Left lung (tissue), 14 donors: ENCODE measurements at places on chromosomes 11 and 22. TPM values are rescaled to one million over a fixed set of nuclear protein-coding genes. Genes with fewer than 3 reads are reported as not detected.

DNA sequence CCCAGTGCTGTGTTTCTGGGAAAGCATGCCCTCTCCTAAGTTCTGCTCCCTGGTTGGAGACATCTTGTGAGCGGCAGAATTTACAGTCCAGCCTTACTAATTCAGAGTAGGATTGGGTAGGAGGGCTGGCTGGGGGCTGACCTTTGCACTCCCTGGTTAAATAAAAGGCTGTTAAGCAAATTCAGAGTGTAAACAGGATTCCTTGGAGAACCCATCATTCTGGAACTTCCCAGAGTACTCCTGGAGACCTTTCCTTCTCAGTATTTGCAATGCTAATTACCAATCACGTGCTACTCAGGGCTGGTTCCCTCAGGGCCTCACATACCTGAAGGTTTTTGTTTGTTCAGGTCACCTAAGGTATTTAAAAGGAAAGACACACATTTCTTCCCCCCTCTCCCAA, 340.2 kb downstream of the TBC1D22A start:
- no peaks in the 10 kb centered on the region for H3K27me3 ChIP-seq
- no peak overlapping the region for H3K27ac ChIP-seq
- no peak overlapping the region for H3K4me3 ChIP-seq
- DNase-seq = peak; percentile 24
- H3K4me1 ChIP-seq = no peaks in the 10 kb centered on the region

GRCh38 chr11:122253589-122254231, 137.7 kb upstream of the BLID start:
- DNase-seq = no peak
- peak overlapping the region; percentile 42 for H3K27ac ChIP-seq
- peaks cover 11% of the 10 kb centered on the region for H3K4me1 ChIP-seq
- no peaks in the 10 kb centered on the region for H3K27me3 ChIP-seq
- H3K4me3 ChIP-seq = no peak overlapping the region

DNA sequence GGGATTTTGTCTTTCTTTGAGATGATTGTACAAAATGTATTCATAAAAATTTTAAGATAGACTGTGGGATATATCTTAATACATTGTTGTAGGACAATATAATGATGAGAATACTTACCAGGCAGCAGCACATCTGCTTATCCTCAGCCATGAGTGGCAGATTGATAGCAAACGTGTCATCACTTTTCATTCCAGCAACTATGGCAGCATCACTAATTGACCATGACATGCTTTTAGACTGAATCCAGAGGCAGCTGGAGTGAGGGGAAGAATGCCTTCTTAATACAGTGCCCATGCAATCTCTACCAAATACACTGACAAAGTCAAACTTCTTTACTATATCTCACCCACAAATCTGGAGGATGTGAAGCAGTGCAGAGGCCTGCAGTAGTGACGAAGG, 755.2 kb upstream of the RAG2 start:
- no peaks in the 10 kb centered on the region for H3K27me3 ChIP-seq
- no peaks in the 10 kb centered on the region for H3K36me3 ChIP-seq
- no peaks in the 10 kb centered on the region for H3K4me1 ChIP-seq
- DNase-seq = no peak
- no peak overlapping the region for H3K4me3 ChIP-seq
- H3K27ac ChIP-seq = no peak overlapping the region

GRCh38 chr22:20131859-20132685, 468 bp downstream of the ZDHHC8 start:
- no peaks in the 10 kb centered on the region for H3K27me3 ChIP-seq
- peaks cover 52% of the 10 kb centered on the region for H3K4me1 ChIP-seq
- DNase-seq = peak; percentile 51
- peak overlapping the region; percentile 82 for H3K4me3 ChIP-seq

DNA sequence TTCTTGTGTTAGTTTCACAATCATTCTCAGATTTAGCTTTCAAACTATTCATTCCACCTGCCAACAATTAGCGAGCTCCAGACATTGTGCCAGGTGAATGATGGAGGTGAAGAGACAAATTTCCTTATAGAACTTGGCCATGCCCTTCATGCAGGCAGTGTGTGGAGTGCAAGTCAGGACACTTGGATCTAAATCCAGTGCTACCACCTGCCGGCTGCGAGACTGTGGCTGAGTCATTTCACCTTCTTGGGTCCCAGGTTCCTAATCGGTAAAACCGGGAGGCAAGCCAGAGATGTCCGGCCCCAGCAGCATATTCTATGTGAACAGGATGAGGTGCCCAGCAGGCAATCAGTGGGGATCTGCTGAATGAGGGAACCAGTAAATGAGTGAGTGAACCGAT, 18.6 kb upstream of the EHF start:
- H3K27me3 ChIP-seq = no peaks in the 10 kb centered on the region
- DNase-seq = no peak
- H3K4me3 ChIP-seq = no peak overlapping the region
- no peak overlapping the region for H3K27ac ChIP-seq

DNA sequence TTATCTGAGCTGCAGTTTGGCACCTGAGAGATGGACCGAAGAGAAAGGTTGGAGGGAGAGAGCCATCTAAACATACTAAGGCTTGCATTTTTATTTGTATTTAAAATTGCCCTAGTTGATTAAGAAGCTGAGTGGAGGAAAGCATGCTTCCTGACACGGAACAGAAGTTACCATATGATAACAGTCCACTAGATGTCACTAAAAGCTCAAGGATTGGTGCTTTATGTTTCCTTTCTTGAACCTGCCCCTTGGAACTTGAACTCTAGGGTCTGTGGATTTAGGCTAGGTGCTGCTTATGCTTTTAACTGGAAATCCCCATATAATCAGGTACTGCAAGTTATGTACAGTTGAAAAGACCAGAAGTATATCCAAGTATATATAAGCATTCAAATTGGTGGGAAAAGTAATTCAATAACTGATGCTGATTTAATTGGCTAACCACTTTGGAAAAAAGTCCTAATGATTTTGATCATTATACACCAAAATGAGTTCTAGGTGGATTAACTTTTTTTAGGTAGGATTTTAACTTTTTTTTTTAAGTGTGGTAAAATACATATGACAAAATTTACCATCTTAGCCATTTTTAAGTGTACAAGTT, 9.5 kb downstream of the RBMXL2 start:
- no peaks in the 10 kb centered on the region for H3K4me1 ChIP-seq
- no peak for DNase-seq
- no peaks in the 10 kb centered on the region for H3K27me3 ChIP-seq
- no peaks in the 10 kb centered on the region for H3K36me3 ChIP-seq

- no peak for DNase-seq
- H3K36me3 ChIP-seq = peaks cover 6% of the 10 kb centered on the region
- H3K4me3 ChIP-seq = no peak overlapping the region
- H3K4me1 ChIP-seq = peaks cover 36% of the 10 kb centered on the region
- peak overlapping the region; percentile 92 for H3K27ac ChIP-seq
- H3K27me3 ChIP-seq = no peaks in the 10 kb centered on the region
These were observed 4.5 kb downstream of the IL18 start for GRCh38 chr11:112159098-112160065.

GRCh38 chr11:134544095-134544815, 132.2 kb upstream of the B3GAT1 start:
- peaks cover under 1% of the 10 kb centered on the region for H3K27me3 ChIP-seq
- H3K36me3 ChIP-seq = no peaks in the 10 kb centered on the region
- H3K4me3 ChIP-seq = no peak overlapping the region
- DNase-seq = no peak
- no peaks in the 10 kb centered on the region for H3K4me1 ChIP-seq

DNA sequence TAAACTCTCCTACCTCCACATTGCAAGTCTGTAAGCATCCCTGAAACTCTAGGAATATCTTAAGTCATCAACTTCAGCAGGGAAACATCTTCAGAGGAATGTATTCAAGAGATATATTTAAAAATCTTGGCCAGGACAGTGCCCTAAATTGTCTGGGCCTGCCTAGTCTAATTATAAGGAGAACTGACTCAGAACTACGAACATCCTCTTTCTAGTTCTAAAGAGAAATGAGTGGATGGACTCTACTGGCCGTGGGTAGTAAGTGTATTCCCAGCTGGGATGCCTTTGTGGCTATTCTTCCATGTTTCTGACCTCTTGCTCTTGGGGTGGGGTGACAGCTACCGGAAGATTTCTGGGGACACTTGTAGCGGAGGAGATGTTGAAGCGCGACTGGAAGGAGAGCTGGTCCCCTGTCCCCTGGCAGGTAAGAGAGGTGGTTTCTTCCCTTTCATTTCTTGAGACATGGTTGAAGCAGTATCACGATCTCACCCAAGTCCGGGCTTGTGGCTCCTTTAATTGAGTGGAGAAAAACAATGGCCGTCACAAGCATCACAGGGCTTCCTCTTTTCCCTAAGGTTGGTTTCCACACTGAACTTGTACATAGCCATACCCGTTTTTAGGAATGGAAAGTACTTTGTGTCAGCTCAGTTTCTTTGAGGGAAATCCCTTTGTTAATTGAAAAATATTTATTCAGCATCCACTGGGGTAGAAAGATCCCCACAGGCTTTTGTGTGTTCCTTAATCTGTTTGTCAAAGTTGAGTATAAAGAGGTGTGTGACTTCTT, 97.7 kb upstream of the SORL1-AS1 start:
- H3K27ac ChIP-seq = no peak overlapping the region
- no peaks in the 10 kb centered on the region for H3K4me1 ChIP-seq
- H3K27me3 ChIP-seq = no peaks in the 10 kb centered on the region
- no peak for DNase-seq

DNA sequence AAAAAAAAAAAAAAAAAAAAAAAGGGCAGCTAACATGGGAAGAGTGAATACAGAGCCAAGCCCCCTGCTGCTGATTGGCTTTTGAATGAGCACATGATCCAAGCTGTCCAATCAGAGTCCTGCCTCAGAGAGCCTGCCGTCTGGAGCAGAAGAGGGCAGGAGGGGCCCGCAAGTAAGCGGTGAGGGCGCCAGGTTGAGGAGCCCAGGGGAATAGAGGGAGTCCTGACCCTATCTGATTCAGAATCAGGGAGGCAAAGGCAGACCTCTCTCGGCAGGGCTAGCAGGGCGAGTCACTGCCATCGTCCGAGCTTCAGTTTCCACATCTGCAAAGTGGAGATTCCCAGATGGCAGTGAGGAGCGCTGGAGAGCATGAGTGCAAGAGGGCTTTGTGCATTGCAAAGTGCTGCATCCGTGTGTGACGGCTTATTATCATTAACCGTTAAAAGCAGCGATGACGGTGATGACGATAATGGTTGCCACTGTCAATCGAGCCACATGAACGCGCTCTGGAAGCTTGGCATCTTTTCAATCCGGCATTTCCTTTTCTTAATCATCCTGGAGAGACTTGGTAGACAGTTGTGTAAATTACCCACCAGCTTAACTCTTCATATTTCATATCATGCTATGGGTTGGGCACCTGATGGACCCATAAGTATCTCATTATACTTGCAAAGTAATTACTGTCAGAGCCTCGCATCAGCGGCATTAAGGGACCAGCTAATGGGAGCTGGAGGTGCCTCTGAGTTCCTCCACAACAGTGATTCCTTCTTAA, 68.6 kb upstream of the ATXN10 start:
- H3K27ac ChIP-seq = no peak overlapping the region
- H3K36me3 ChIP-seq = no peaks in the 10 kb centered on the region
- H3K27me3 ChIP-seq = no peaks in the 10 kb centered on the region
- H3K4me3 ChIP-seq = no peak overlapping the region

GRCh38 chr11:1176224-1177019, 18.7 kb downstream of the MUC5AC start:
- no peak overlapping the region for H3K4me3 ChIP-seq
- no peak overlapping the region for H3K27ac ChIP-seq
- no peaks in the 10 kb centered on the region for H3K4me1 ChIP-seq

GRCh38 chr11:2305788-2306451, 4.1 kb downstream of the TSPAN32 start:
- peak overlapping the region; percentile 86 for H3K27ac ChIP-seq
- peaks cover 66% of the 10 kb centered on the region for H3K4me1 ChIP-seq
- H3K27me3 ChIP-seq = no peaks in the 10 kb centered on the region
- no peak overlapping the region for H3K4me3 ChIP-seq

DNA sequence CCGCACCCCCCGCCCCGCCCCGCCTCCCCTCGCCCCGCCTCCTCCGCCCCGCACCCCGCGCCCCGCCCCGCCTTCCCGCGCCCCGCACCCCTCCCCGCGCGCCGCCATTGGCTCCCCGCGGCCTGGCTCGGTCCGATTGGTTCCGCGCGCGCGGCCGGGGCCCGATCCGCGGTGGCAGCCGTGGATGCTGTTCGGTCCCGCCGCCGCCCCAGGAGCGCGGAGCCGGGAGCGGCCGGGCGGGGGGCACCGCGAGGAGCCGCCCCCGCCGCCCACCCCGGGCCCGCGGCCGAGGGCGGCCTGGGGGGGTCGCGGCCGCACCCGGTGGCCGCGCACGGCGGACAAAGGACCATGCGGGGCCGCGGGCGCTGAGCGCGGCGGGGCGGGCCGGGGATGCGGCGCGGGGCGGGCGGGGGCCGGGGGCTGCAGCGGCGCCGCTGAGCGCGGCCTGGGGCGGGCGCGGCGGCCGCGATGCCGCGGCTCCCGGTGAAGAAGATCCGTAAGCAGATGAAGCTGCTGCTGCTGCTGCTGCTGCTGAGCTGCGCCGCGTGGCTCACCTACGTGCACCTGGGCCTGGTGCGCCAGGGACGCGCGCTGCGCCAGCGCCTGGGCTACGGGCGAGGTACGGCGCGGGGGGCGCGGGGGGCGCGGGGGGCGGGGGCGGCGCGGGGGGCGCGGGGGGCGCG, at the start of gene B4GALNT4:
Gene B4GALNT4 (plus strand): TSS at position 164 of the 683 bp plus-strand sequence. CDS start 305 bp downstream, at position 469.
- no peak within 1 kb of the TSS for H3K27ac ChIP-seq
- no peak within 1 kb of the TSS for H3K4me3 ChIP-seq
- H3K27me3 ChIP-seq = peaks cover 70% of the 10 kb centered on the region
- H3K4me1 ChIP-seq = no peaks in the 10 kb centered on the region

DNA sequence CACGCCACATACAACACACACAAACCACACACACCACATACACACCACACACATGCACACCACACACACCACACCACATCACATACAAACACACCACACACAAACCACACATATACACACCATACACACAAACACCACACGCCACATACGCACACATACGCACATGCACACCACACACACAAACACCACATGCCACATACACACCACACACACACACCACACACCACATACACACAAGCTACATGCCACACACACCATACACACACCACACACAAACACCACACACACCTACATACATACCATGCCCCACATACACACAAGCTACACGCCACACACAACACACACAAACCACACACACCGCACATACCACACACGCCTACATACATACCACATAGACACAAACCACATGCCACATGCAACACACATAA, 15.7 kb upstream of the TH start:
- H3K36me3 ChIP-seq = no peaks in the 10 kb centered on the region
- H3K27ac ChIP-seq = no peak overlapping the region
- H3K4me1 ChIP-seq = peaks cover 3% of the 10 kb centered on the region
- H3K4me3 ChIP-seq = no peak overlapping the region

DNA sequence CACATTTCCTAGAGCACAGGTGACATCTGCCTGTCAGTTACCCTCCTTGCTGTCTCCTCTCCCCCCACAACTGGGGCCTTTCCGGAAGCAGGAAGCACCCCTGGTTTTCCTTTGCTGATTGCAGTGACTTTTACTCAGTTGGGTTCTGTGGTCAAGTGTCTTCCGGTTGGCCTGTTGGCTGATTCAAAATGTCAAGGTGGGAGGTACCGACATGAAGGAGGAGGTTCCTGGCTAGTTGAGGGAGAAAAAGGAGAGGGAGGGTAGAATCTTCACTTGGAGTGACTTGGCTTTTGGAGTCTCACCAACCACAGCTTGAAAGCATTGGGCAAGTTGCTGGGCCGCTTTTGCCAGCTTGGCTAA, 9.3 kb upstream of the ADAMTS15 start:
- H3K4me3 ChIP-seq = no peak overlapping the region
- no peaks in the 10 kb centered on the region for H3K36me3 ChIP-seq
- no peak overlapping the region for H3K27ac ChIP-seq
- H3K27me3 ChIP-seq = no peaks in the 10 kb centered on the region
- no peak for DNase-seq
- no peaks in the 10 kb centered on the region for H3K4me1 ChIP-seq

ZP1 gene
- not detected for total RNA-seq

CAPN5 gene
- 13.2 TPM for total RNA-seq

KCNJ11 gene
- 1.8 TPM for total RNA-seq

CARD18 gene
- total RNA-seq = not detected

TYMP gene
- total RNA-seq = 256 TPM
